Muscle of back (tissue), 13 donors: ENCODE measurements at places on chromosomes 2 and 18. TPM values are rescaled to one million over a fixed set of nuclear protein-coding genes. Genes with fewer than 3 reads are reported as not detected.

DNA sequence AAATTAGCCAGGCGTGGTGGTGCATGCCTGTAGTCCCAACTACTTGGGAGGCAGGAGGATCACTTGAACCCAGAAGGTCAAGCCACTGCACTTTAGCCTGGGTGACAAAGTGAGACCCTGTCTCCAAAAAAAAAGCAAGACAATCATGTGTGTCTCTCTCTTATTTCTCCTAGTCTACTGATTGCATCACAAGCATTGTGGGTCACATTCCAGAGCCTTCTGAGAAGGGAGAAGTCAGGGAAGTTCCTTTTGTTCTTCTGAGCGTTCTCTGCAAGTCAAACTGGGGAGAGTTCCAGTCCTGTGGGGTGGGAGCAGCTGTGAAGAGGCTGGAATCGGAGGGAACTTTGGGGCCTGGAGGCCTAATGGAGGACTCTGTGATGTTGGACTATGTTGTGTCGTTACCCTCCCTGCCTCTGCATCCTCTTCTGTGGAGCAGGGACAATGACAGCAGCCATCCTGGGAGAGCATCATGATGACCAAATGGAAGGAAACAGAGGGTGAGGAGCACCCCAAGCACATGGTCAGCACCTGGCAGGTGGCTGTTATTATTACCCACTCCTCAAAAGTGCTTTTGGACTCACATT is 115.4 kb downstream of the MRO start:
- DNase-seq: no peak

- no peak for DNase-seq
These were observed 76.4 kb downstream of the ASB1 start for GRCh38 chr2:238502956-238503791.

GRCh38 chr2:16939771-16940170 is 274.1 kb upstream of the CYRIA start:
- DNase-seq: no peak

DNA sequence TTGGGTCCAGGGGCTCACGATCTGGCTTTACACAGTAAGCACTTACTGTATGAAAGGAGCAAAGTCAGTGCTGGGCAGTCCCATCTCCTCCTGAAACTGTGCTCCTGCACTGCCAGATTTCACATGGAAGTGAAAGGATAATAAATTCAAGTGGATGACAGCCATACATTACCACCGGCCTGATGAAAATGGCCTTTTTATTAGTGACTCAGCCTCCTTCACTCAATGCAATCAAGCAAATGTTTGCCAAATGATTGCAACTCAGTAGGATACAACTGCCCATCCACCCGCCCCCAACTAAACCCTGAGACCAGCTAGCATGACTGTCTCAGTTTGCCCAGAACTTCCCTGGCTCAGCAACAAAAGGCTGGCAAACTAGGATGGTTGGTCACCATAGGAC is 77.1 kb downstream of the MYO5B start:
- DNase-seq: no peak

GRCh38 chr18:21181766-21182165 is 60.3 kb upstream of the GREB1L start:
- no peak for DNase-seq

DNA sequence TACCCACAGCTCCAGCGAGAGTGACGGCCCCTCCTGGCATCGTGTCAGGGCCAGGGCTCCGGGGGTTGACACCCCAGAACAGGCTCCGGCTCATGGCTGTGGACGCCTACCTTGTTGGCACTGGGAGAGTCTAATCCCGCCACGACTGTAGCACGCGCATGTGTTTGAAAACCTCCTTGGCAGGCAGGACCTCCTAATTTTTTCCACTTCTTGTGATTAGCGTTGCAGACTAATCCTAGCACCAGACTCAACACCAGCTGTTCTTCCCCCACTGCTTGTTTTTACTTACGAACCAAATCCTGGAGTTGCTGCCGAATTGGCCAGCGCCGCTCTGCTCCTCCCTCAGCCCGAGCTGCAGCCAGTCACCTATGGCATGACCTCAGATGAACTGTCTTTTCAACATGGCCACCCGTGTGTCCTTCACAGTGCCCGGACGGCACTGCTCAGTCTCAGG is 110.7 kb downstream of the KLHL29 start:
- DNase-seq: no peak

Gene RNF103
- 30.3 TPM for polyA plus RNA-seq
